ENCODE measurements at places on chromosomes 1 and 21. TPM values are rescaled to one million over a fixed set of nuclear protein-coding genes. Genes with fewer than 3 reads are reported as not detected.

SDHB gene
- 163 TPM for total RNA-seq

OR2T29 gene
- not detected for total RNA-seq

B4GALT3 gene
- 24.7 TPM for total RNA-seq

CAPN2 gene
- total RNA-seq = 498 TPM

CFAP107 gene
- total RNA-seq = not detected

DNA sequence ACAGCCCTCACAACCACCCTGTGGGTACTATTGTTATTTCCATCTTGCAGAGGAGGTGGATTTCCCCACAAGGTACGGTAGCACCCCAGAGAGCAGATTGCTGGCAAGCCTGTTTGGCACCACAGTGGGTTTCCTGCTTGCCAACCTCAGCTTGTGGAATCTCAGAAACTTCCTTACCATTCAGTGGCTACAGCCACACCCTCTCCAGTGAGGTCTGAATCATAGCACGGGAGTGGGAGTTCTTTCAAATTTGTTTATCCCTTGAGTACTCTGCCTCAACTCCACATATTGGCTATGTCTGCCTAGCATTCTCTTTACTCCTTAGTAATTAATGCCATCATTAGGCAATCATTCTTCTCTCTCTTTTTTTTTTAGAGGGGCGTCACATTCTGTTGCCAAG lies 162.1 kb downstream of the PTPRU start:
- DNase-seq = no peak

- DNase-seq = no peak
Measured at GRCh38 chr1:115091572-115091971, 2.3 kb upstream of the TSPAN2 start.

GRCh38 chr1:168321945-168322344 lies 41.3 kb downstream of the TBX19 start:
- DNase-seq = no peak
